ENCODE measurements at places on chromosomes 1 and 21.
A peak's percentile ranks its signal among the peaks of the same experiment; 100 is the strongest.

- DNase-seq, result no peak
These were observed 1.2 kb upstream of the ZNF691 start for GRCh38 chr1:42845193-42845592.

DNA sequence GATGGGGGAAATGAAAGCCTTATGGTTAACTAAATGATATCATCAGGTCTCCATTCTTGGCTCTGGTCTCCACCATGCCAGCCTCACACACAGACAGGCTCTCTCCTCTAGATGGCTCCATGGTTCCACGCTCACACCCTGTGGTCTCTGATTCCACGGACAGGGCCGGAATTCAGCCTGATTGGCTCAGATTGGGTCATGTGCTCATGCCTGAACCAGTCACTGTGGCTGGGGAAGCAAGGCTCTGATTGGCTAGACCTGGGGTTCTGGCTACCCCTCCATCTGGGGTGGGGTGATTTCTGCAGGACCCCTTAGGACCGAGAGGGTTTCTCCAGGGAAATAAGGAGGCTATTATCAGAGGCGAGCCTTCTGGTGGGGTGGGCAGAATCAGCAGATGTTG is 277.0 kb downstream of the PTPRU start:
- DNase-seq, result peak; percentile 74

GRCh38 chr1:229186373-229187056 is 84.4 kb upstream of the RAB4A start:
- no peak for DNase-seq

DNA sequence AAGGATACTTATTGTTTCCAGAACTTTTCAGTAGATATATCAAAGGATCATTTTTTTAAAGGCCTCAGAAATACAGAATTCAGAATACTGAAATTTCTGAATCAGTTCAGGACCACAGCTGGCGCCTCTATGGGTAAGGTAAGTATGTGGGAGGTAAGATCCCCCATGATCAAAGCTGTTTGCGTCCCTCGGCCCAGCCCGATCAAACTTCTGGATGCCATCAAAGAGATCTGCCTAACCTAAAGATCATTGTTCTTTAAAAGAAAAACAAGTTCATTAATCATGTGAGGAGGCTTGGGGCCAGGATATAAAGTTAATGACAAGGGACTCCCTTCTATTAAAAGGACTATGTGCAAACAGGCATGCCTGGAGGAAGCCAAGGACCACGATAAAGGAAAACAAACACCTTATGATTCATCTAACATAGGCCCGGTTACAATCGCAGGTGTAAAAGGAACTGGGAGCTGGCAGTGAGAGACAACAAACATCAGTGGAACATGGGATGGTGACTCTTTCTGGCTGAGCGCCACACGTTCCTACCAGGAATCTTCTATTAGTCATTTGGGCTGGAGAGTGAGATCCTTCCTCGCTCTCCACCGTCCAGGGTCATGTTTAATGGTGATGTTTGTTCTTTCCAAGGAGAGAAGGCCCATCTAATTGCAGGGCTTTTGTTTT is 2.8 kb upstream of the BACE2 start:
- peak; percentile 67 for DNase-seq

- no peak for DNase-seq
These were observed 361.7 kb upstream of the SGIP1 start for GRCh38 chr1:66172272-66172671.

- no peak for DNase-seq
These were observed 28.0 kb upstream of the GJB5 start for GRCh38 chr1:34726861-34727260.

GRCh38 chr1:111769517-111770146 is 13.9 kb downstream of the DDX20 start:
- peak; percentile 83 for DNase-seq

- DNase-seq, result no peak
These were observed 147.8 kb upstream of the ZBTB40 start for GRCh38 chr1:22303816-22304215.

GRCh38 chr1:180190091-180190490 is 35.4 kb downstream of the QSOX1 start:
- DNase-seq, result no peak

DNA sequence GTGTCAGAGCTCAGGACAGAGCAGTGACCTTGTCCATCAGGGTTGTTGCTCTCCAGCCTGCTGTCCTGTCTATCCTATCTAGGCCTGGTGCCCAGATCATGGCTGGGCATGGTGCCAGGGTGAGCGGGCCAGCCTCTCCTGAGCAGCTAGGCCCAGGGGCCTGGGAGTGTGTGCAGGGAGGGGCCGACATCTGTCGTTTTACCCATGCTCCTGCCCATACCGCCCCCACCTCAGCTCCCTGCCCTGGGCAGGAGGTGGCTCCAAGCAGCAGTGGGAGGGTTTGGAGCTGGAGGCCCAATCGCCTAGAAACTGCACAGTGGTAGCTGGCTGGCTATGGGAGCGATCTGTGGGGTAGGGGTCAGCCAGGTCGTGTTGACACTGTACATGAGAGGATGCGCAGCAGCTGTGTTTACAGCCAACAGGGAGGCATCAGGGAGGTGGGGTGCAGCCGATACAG is 6.5 kb downstream of the INSRR start:
- peak; percentile 97 for DNase-seq

GRCh38 chr1:72262735-72263134 is 19.6 kb downstream of the NEGR1 start:
- DNase-seq, result no peak

DNA sequence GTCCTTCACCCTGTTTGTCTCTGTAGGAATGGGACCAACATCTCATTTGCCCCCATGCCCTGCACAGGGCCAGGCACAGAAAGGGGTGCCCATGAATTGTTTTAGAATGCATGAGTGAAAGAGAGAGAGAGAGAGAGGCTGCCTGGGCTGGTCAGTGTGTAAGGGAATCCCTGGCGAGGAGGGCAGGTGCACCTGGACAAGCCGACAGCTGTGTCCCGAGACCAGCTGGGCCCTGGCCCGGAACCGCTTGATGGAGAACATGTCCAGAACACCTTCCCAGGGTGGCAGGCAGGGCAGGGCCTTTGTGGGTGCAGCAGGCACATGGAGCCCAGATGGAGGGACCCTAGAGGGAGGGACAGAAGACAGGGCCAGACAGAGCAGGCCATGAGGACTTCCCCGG is 22.7 kb downstream of the SPOCD1 start:
- no peak for DNase-seq

- DNase-seq, result no peak
These were observed 65.1 kb downstream of the CLSTN1 start for GRCh38 chr1:9758559-9759121.

DNA sequence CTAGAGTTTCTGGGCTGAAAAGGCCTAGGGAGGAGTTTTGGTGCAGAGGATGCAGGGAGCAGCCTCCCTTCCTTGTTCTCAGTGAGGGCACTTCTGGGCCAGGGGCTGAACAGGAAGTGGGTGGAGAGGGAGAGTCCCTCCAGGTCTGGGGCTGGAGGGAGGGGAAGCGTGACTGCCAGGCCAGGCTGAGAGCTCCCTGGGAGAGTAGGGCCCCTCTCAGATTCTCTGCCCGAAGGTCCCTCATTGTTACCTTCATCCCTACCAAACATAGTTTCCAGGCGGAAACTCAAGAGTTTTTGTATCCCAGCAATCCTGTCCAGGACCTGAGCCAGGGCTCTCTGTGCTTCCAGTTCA is 36.8 kb downstream of the CITED4 start:
- DNase-seq, result no peak

Measured in DMS53 (cell line).